ENCODE measurements at places on chromosomes 1 and 21.

GRCh38 chr1:88216441-88216840 is 467.6 kb upstream of the PKN2 start:
- no peak for DNase-seq

DNA sequence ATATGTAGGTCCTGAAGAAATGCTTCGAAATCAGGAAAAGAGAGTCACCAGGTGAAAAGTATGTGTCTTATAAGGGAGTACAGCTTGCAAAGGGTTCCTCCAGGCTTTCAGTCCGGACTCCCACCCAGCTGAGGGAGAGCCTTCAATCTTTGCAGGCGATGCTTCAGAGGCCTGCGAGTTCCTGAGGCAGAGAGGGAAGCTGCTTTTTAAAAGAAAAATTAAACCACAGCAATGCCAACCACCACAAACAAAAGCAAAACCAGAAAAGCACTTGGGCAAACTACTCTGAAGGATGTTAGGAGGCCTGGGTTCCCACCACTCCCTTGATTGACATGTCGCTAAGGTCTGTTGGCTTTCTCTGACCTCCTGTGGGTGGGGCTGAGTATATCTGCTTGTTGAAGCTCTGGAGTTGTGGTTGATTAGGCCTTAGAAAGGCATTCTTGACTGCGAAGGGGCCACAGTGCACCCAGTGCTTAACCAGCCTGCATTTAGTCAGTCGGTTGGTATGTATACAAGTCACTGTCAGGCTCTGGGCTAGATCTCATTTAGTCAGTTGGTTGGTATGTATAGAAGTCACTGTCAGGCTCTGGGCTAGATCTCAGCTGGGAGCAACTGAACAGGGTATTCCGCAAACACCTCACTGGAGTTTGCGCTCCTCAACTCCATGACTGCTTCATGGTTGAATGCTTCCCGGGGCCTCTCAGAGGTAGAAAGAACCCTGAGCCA is 1.2 kb downstream of the NIPAL3 start:
- DNase-seq = peak; percentile 71

- peak; percentile 82 for DNase-seq
Measured at GRCh38 chr1:109399326-109399957, 1.7 kb upstream of the SORT1 start.

GRCh38 chr1:46757247-46757955 is 38.5 kb upstream of the EFCAB14 start:
- DNase-seq = peak; percentile 27

- DNase-seq = peak; percentile 49
Measured at GRCh38 chr1:46244656-46245371, 2.7 kb upstream of the RAD54L start.

DNA sequence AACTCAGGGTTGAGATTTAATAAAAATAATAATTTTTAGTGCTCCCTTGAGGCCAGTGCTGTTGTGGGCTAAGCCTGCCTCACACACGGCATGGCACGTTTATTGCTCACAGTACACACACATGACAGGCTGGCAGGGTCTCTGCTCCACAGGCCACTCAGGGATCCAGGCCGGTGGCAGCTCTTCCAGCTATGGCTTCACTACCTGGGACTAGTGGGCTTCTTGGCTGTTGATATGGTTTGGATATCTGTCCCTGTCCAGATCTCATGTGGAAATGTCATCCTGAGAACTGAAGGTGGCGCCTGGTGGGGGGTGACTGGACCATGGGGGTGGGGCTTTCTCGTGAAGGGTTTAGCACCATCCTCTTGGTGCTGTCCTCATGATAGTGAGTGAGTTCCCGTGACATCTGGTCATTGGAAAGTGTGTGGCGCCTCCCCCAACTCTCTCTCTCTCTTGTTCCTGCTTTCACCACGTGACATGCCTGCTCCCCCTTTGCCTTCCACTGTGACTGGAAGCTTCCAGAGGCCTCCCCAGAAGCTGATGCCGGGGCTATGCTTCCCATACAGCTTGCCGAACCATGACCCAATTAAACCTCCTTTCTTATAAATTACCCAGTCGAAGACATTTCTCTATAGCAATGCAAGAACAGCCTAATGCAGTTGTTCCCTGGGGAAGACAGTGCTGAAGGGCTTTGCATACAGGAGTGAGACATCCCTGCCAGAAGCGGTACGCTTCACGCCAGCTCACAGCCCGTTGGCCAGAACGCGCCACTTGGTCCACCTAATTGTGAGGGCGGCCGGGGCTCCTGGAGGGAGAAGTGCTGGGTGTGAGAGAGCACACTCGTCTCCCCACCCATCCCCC is 226.9 kb upstream of the C1orf174 start:
- DNase-seq = no peak

GRCh38 chr1:68745451-68745850 is 248.6 kb upstream of the DEPDC1 start:
- DNase-seq = no peak

DNA sequence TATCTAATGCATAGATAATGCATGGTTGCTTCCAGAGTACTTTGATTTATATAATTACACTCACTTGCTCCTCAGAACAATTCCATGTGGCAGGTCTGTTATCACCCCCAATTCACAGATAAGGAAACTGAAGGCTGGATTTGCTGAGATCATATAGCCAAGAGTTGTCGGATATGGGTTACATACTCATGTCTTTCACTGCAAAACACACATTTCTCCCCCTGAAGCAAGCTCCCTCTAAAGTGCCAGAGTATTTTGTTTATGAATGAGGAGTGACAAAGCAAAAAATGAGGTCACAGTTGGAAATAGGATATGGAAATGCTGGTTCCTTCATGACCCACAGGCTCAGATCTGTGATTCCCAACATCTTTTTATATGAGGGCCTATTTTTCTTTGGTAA is 134.2 kb downstream of the ROR1 start:
- peak; percentile 31 for DNase-seq

DNA sequence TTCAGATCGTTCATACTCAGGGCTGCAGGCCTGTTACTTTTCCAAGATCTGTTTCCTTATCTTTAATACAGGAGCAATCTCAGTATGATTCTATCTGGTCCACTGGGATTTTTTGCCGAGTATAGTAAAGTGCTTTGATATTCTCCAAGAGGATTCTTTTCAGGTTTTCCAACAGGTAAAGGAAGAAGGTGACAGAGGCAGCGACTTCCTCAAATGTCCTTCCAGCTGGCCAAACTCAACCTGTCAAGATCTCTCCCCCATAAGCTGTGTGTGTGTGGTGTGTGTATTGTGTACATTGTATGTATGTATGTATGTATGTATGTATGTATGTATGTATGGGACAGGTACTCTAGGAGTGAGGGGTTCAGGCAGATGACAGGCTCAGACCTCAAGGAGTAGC is 1.1 kb downstream of the AKR1A1 start:
- DNase-seq = no peak

DNA sequence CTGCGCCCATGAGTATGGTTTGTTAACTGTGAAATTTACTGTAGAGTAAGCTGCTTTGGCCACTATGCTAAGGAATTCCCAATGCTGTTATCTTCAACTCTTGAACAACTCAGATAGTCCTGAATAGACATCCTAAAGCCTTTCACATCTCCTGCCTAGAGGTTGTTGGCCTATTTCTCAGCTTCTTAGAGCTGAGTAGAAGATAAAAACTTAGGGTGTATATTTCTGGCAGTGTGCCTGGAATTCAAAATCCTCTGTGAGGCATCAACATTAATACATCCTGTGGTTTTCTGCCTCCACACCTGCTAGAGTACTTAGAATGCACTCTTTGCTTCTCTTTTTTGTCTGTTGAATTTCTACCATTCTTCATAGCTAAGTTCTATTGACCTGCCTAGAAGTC is 45.8 kb upstream of the RC3H1 start:
- peak; percentile 31 for DNase-seq

DNA sequence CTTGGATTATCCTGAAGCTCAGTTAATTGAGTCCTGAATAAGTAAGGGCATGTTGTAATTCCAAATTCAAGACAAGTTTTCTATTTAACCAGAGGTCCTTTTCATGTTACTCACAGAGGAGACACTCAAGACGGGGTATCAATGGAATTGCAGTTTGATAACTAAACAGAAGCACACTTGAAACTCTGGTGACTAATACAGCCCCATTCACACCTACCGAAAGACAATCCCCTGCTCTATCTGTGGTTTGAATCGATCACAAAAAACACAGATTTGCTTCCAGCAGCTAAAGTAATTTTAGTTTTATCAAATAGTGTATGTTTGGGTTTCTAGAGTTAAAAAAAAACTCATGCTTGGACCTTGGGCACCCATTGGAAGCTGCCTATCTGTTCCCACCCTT is 60.4 kb downstream of the TEX35 start:
- DNase-seq = no peak

GRCh38 chr1:112983537-112984131 is 27.6 kb upstream of the SLC16A1 start:
- DNase-seq = no peak

DNA sequence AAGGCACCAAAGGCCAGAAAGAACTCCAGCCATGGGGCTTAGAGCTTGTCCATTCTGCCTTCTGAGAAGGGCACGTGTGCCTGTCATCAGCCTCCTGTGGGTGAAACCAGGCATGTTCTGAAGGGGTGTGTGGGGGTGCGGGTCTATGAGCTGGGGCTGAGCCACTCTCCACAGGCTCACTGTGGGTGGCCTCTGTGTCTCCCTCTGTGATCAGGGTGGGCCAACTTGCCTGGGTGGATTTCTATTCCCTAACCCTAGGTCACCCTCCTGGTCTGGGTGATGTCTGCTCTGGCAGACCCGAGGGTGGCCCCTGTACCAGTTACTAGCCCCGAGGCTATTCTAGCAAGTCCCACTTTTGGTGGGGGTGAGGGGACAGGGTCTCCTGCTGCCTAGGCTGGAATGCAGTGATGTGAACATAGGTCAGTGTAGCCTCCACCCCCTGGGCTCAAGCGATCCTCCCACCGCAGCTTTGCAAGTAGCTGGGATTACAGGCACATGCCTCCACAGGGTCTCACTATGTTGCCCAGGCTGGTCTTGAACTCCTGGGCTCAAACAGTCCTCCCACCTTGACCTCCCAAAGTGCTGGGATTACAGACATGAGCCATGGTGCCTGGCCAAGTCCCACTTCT is 94.4 kb downstream of the TRIM11 start:
- DNase-seq = no peak

GRCh38 chr1:61247051-61247825 is 164.9 kb downstream of the NFIA start:
- DNase-seq = no peak

DNA sequence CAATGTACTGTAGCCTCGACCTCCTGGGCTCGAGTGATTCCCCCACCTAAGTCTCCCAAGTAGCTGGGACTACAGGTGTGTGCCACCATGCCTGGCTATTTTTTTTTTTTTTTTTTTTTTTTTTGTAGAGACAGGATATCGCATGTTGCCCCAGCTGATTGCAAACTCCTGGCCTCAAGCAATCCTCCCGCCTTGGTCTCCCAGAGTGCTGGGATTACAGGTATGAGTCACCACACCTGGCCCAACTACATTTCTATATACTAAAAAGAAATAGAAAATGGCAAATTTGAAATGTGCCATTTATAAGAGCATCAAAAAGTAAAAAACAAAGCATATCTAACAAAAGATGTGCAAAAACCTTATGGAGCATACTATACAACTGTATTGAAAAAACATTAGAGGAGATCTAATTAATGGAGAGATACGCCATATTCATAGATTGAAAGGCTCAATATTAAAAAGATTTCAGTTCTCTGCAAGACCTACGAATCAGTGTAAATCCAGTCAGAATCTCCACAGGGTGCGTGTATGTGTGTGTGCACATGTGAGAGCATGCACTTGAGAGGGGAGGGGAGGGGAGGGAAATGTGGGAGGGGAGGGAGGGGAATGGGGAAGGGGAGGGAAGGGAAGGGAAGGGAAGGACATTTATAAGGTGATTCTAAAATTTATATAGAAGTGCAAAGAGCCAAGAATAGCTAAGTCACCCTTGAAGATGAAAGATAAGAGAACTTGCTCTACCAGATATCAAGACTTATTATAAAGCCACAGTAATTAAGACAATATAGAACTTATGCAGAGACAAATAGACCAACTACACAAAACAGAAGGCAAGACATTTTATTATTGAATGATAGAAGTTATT is 15.5 kb upstream of the PADI4 start:
- DNase-seq = no peak

- DNase-seq = peak; percentile 23
Measured at GRCh38 chr1:16441282-16441665, 750 bp downstream of the NECAP2 start.

GRCh38 chr1:19969898-19970660 is 9.3 kb downstream of the PLA2G2A start:
- DNase-seq = peak; percentile 24

GRCh38 chr1:98723574-98723973 is 62.1 kb downstream of the SNX7 start:
- no peak for DNase-seq

GRCh38 chr1:48215222-48215621 is 7.3 kb upstream of the SLC5A9 start:
- no peak for DNase-seq

DNA sequence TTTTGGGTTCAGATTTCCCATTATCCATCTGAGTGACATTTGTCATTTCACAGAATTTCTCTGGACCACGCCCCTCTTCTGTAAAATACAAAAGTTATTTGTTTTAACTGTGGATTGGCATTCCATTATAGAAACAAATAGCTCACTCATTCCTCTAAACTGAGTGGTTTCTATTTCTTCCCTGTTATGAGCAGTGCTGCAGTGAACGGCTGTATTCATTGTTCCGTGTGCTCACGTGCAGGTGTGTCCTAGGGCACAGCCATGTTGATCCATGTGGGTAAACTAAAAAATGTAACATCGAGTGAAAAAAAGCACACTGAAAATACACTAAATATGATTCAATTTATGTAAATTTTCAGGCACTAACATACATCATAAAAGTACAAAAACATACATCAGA is 27.0 kb upstream of the IL12RB2 start:
- DNase-seq = no peak

- no peak for DNase-seq
Measured at GRCh38 chr1:169078163-169078883, 28.2 kb upstream of the ATP1B1 start.

GRCh38 chr1:66374561-66375111 is 159.3 kb upstream of the SGIP1 start:
- DNase-seq = peak; percentile 63

- DNase-seq = no peak
Measured at GRCh38 chr1:61004262-61005003, 77.9 kb upstream of the NFIA start.

- peak; percentile 27 for DNase-seq
Measured at GRCh38 chr1:2455757-2456156, 20.3 kb upstream of the PLCH2 start.

- DNase-seq = no peak
Measured at GRCh38 chr21:42682661-42683210, 29.3 kb downstream of the PDE9A start.

DNA sequence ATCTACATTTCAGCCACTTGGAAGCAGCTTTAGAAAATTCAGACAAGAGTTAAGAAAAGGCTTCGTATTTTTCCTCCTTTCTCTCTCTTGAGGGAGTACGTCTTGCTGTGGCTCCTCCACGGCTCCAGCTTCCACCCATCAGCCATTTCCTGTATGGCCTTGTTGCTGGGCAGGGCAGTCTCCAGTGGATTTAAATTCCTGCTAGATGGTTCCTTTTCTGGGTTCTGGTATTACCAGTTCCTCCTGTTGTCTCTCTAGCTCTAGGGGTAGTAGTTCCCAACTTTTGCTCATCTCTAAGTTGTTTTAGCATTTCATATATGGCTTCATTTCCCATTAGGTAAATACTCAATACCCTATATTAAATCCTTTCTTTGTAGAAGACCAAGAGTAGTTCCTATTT is 1098.3 kb downstream of the ADGRL2 start:
- DNase-seq = no peak
